Fibroblast of pulmonary artery (primary cell): ENCODE measurements at places on chromosomes 7 and 10.

- peak; percentile 99 for DNase-seq
These were observed 30.1 kb downstream of the KLF6 start for GRCh38 chr10:3754727-3755439.

GRCh38 chr7:95669513-95669912 is 73.2 kb upstream of the PDK4 start:
- DNase-seq: no peak

- DNase-seq: no peak
These were observed 814 bp upstream of the GPAM start for GRCh38 chr10:112184379-112184778.

GRCh38 chr10:60801522-60801921 is 23.2 kb downstream of the CDK1 start:
- DNase-seq: peak; percentile 58

GRCh38 chr7:38565289-38565688 is 65.9 kb downstream of the AMPH start:
- no peak for DNase-seq

DNA sequence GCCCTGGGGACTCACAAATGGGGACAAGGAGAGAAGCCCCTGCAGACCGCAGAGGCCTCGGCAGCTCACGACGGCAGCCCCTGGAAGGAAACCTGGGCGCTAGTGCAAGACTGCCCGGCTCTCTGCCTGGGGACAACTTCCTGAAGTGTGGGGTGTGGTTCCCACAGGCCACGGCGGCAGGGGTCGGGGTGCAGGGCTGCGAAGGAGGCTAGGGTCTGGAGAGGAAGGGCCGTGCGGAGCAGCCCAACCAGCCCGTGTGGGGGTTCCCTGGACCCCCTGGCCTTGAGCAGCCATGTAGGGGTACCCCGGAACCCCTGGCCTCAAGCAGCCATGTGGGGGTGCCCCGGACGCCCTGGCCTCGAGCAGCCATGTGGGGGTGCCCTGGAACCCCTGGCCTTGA is 19.5 kb downstream of the CFAP46 start:
- no peak for DNase-seq

- no peak for DNase-seq
These were observed 66.8 kb upstream of the KIF5B start for GRCh38 chr10:32123021-32123420.

GRCh38 chr10:4522296-4523000 is 303.6 kb upstream of the AKR1E2 start:
- DNase-seq: no peak

DNA sequence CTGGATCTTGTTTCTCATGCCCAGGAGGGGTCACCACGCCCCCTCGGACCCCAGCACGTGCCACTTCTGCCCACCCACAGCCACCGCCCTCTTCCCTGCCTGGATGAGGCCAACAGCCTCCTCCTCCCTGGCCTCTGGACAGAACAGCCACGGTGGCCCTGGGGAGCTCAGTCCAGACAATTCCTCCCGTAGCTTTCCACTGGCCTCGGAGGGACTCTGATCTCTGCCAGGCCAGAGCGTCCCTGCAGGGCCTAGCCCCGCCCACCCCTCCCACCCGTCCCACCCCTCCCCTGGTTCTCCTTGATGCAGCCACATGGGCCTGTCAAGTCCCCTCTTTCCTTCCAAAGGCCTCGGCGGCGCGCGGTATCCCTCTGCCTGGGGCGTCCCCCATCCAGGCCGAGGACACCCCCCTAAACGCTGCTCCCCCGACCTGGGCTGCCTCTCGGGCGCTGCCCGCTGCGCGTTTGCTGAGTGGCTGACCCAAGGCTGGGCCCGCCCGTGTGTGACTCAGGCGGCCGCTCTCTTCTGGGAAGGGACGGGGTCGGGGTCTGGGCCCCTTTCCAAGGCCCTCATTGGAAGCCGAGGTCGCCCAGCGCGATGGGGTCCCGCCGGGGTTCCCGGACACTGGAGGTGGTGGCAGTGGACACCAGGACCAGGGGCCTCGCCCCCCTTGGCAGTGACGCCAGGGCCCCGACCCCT is 557 bp downstream of the TMEM120A start:
- peak; percentile 68 for DNase-seq

- DNase-seq: no peak
These were observed 556.1 kb downstream of the DNAJB6 start for GRCh38 chr7:157892751-157893523.

DNA sequence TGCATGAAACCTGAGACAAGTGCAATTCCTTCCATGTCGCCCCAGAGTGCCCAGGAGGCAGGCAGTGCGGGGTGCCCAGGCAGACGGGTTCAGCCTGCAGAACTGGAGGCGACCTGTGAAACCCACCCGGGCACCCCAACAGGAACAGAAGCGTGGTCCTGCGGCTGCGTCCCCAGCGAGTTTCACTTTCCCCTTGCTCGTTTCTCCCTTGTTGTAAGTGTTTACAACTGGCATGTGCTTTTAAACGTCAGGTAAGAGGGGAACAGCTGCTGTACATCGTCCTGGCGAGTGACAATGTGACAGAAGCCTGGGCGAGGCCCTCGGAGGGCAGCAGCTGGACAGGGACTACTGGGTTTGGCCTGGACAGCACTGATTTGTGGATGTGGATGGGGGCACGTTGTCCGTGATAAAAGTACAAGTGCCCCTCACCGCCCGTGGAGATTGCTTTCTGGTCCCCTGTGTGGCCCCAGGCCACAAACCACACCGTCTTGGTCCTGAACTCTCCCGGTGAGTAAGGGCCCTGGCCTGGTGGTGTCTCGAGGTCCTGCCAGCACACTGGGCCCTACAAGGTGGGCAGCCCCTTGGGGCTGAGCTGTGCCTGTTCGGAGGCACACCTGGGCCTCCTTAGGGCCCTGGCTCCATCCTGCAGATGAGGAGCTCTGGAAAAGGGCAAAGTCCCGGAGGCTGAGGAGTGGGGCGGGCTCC is 4.0 kb downstream of the VENTX start:
- DNase-seq: no peak

- DNase-seq: no peak
These were observed 1.0 kb downstream of the MMD2 start for GRCh38 chr7:4957847-4958476.
